ENCODE measurements at places on chromosomes 2 and 18.

GRCh38 chr2:118473846-118474540 lies 373.5 kb downstream of the EN1 start:
- DNase-seq = no peak

DNA sequence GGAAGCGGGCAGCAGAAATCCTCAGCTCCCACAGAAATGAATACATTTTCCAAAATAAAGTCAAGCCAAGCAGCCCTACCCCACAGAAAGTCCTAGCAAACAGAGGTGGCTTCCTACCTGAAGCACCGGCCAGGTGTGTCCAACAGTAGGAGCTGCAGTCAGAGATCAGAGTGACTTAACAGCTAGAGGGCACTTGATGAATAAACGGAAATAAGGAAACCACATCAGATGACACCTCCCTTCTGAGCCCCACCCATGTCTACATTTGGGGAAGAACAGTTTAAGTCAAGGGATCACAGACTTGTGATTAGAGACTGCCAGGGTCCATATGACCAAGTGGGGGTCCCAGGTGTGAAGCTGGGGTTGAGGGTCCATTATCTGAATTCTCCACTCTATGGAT lies at the start of gene CXCR1:
Gene CXCR1 (minus strand): TSS at position 172 of the 400 bp plus-strand sequence. CDS start 1,751 bp downstream, outside the sequence.
- DNase-seq = no peak

DNA sequence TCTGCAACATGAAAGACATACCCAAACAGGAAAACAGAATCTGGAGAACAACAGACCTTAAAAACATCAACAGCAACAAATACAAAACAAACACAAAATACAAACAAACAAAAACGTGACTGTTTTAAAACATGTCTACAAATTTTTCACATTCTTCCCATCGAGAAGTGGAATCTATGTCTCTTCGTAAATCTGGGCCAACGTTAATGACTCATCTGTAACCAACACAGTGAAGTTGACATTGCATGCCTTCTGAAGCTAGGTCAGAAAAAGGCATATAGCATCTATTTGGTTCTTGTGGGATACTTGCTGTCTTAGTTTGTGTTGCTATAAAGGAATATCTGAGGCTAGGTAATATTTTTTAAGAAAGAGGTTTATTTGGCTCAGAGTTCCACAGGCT lies 269.0 kb upstream of the FBXO11 start:
- no peak for DNase-seq

- no peak for DNase-seq
Measured at GRCh38 chr2:126828051-126828450, 70.6 kb upstream of the TEX51 start.

DNA sequence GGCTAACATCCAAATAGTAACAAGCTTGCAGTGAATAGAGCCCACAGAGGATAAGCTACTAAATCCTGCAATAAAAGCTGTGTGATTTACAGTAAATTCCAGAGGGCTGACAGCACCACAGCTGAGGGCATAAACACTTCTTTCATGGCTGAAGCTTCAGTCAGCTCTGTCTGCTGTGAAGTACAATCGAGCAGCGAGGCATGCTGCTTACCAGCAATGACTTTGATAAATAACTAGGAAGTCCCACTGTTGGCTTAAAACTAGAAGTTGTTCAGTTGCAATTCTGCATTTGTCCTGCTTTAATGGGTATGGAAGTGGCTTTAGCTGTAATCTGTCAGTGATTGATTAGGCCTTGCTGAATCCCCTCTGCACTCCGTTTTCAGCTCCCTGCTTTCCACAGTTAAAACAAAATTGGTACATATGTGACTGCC lies 65.2 kb upstream of the FIGN start:
- no peak for DNase-seq

DNA sequence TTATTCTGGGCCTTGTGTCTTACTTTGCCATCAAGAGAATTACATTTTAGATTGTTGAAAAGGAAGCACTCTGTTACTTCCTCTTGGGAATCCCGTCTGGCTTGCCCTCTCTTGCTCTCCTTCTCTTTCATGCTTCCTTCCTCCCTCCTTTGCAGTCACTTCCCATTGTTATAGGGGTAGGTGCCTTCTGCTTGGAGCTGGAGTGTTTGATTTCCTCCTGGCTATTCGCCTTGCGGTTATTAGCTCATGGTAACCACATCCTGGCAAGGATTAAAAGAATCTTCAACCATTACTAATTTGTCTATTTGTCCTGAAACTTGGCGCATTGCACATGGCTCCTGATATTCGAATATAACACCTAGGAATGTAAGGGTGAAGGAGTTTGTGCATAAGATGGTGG lies 115.0 kb downstream of the CERS6 start:
- no peak for DNase-seq

- DNase-seq = no peak
Measured at GRCh38 chr2:15633043-15633970, 41.6 kb downstream of the DDX1 start.

DNA sequence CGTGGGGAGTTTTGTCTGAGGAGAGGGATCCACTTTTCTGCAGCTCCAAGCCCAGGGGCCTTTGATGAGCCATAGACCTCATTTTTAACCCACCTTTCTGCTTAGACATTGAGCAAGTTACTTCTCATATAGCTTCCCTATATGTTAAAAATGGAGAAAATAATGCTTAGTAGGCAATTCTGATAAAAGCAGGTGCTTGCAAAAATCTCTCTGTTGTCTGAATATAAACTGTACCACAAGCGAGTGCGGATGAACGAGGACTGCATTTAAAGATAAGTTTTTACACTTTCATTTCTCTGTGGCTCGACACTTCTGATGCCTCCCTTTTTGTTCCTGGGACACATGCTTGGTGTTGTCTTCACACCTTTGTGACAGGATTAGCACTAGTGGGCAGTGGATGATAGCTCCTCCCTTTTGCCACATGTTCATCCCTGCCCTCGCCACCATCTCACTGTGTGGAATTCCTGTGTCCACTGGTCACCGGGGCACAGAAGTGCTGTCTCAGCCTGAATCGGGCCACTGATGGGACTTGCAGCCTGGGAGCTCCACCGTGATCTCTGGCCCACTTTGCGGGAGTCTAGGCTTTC lies 1.6 kb downstream of the TYMS start:
- DNase-seq = no peak

- no peak for DNase-seq
Measured at GRCh38 chr2:233131936-233132720, 72.0 kb downstream of the INPP5D start.

DNA sequence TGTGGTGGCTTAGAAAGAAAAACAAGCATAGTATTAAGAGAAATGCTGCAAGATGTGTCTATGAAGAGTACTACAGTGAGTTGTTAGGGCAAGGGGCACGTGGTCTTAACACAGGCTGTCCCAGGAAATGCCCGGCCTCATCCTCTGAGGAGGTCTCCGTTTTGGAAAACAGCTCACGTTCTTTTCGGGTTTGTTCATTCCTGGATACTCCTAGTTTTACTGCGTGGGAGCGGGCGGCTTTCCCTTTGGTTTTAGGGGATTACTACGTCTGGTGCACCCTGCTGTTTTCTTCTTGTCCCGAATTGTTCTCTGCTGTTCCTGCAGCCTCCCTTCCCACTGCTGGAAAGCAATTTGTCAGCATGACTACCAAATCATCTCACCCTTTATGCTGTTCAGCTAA lies 55.5 kb upstream of the RAB6D start:
- no peak for DNase-seq

DNA sequence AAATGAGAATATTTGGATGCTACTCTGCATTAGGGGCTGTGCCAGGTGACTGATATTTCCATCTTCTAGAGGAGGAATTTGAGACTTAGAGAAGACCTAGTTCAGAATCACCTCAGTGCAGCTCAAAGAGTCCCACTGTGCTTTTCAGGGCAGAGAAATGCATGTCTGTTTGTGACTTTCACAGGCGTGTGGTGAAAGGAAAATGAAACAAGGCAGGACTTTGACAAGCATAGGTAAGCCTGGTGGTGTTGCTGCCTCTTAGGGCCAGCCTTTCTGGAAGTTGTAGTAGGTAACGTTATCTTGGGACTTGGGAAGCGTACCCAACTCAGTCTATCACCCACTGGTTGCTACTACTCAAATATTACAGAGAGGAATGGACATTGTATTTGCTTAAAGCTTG lies 2.6 kb downstream of the GPR39 start:
- no peak for DNase-seq

DNA sequence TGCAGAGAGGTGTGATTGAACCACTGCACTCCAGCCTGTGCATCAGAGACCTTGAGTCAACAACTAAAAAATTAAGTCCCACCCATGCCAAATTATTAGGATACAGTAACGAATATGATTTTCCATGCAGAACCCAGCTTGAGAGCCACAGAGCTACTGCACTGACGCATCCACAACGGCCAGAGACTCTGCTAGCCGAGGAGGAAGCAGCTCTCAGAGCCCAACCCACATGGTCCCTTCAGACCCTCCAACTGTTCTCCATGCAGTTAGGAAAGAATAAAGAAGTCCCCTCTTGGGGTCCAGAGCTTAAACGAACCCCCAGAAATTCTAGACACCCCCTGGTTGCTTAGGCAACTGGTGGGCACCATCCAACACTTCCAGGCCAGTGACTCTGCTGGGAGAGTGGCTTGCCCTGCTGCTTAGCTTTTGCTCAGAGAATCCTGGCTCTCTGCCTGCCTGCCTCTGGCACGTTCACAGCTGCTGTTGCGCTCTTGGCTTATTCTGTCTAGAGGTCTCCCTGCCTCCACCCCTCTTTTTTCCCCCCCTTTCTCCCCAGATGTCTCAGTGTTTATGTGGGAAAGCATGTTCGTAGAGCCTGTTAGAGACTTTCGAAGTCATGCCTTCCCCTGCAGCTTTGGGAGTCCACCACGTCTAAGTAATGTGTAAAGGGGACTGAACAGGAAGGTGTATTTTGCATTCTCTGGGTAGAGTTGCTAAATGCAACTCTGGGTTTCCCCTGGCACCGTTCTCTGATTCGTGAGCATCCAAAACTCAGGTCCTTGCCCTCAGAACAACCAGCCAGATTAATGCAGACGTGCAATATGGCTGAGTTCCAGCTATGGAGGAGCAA lies 26.0 kb upstream of the SP3 start:
- DNase-seq = no peak

DNA sequence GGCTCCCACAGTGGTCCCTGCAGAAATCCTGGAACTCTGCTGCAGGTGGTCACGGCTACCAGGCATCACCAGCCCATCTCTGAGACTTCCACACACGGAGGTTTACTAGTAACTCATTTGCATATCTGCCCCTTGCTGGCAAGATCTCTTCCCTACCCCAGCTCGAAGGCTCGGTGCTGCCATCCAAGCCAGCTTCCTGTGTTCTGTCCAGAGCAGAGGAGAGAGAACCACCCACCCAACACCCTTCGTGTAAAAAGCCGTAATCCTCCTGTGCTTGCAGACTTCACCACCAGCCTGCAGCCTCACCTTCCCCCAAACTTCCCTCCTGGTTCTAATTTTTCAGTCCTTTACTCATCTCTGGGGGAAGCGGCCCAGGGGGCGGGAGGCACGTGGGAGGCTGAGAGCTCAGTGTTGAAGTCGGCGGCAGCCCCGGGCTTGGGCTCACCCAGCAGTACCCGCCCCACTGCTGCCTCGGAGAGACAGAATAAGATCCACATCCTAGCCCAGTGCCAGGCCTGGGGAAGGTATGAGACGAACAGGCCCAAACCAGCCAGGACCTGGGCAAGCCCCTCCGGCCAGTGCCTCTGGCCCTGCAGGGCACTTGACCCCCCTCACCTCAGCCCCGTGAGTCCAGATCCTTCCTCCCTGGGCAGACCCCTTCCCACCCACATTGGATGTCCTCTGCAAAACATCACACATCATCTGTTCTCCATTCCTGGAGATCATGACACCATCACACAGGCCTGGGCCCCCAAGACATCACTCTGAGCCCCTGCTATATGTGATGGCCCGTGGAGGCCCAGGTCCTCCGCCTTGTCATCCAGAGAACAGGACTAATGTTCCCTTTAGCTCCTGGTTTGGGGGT lies 145.8 kb upstream of the ID2 start:
- no peak for DNase-seq

- no peak for DNase-seq
Measured at GRCh38 chr2:3801506-3801905, 98.1 kb downstream of the DCDC2C start.

DNA sequence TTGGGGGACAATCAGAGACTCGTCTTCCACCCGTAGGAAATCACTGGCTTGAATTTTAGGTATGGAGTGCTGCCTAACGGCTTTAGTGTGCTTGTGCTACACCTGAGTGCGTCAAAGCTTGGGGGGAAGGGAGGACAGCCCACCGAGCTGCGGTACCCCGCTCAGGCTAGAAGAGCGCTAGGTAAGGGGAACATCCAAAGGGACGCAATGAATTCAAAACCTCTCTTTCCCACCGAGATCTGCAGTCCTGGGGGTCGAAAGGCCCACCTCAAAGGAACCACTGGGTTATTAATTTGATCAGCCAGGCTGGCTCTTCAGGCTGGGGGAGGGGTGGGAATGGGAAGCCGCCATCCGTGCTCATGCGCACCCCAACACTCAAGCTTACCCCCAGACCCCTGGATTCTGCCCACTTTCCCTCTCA lies 2.7 kb downstream of the EPHA4 start:
- no peak for DNase-seq

GRCh38 chr2:97714084-97714949 lies 941 bp downstream of the ZAP70 start:
- no peak for DNase-seq

DNA sequence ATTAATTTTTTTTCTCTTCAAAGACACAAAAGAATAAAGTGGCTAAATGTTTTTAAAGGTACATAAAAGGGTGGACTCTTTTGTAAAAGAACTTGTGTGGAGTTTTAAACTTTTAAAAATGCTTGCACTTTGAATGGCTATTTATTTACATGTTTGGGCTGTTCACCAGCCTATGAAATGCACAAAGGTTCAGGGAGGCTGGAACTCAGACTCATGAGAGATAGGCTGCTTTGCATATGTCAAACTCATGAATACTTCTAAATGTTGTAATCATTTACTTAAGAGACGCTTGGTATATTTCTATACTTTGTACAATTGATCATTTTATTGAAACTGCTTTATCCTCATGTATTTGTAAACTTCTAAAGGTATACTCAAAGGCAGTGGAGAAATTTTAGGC lies 79.9 kb downstream of the ZEB2 start:
- no peak for DNase-seq

- no peak for DNase-seq
Measured at GRCh38 chr18:50388988-50389387, 14.1 kb downstream of the SKA1 start.

GRCh38 chr18:23970161-23971096 lies 44.1 kb upstream of the TTC39C start:
- DNase-seq = no peak

- no peak for DNase-seq
Measured at GRCh38 chr2:20604951-20605381, 45.9 kb downstream of the HS1BP3 start.

DNA sequence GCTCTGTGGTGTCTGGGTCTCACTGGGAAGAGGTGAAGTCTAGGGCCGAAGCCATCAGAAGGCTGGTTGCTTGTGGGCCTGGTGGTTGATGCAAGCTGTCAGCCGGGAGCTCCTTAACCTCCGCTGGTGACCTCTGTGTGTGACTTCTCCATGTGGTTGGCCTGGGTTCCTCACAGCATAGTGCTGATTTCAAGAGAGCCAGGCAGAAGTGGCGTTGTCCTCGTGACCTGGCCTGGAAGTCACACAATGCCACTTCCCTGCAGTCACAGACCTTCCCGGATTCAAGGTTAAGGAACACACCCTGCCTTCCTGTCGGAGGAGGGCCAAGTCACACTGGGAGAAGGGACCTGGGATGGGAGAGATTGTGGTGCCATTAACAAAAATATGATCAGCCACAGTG lies 303.7 kb upstream of the HS6ST1 start:
- DNase-seq = no peak

- no peak for DNase-seq
Measured at GRCh38 chr18:57422313-57422872, 12.8 kb upstream of the ONECUT2 start.

- no peak for DNase-seq
Measured at GRCh38 chr18:65659312-65659711, 91.5 kb upstream of the CDH7 start.

- DNase-seq = no peak
Measured at GRCh38 chr2:101113441-101114267, 37.5 kb downstream of the TBC1D8 start.
